Adrenal gland (tissue), 19 donors: ENCODE measurements at places on chromosomes 11 and 22.
A peak's percentile ranks its signal among the peaks of the same experiment; 100 is the strongest.

- no peak for DNase-seq
These were observed 18.4 kb downstream of the FDX1 start for GRCh38 chr11:110447897-110448745.

- DNase-seq: no peak
These were observed 5.6 kb downstream of the MAPK8IP1 start for GRCh38 chr11:45890886-45891550.

GRCh38 chr22:21672107-21672629 is 6.4 kb downstream of the PPIL2 start:
- DNase-seq: no peak

- DNase-seq: no peak
These were observed 15.8 kb downstream of the THAP12 start for GRCh38 chr11:76365038-76365679.

DNA sequence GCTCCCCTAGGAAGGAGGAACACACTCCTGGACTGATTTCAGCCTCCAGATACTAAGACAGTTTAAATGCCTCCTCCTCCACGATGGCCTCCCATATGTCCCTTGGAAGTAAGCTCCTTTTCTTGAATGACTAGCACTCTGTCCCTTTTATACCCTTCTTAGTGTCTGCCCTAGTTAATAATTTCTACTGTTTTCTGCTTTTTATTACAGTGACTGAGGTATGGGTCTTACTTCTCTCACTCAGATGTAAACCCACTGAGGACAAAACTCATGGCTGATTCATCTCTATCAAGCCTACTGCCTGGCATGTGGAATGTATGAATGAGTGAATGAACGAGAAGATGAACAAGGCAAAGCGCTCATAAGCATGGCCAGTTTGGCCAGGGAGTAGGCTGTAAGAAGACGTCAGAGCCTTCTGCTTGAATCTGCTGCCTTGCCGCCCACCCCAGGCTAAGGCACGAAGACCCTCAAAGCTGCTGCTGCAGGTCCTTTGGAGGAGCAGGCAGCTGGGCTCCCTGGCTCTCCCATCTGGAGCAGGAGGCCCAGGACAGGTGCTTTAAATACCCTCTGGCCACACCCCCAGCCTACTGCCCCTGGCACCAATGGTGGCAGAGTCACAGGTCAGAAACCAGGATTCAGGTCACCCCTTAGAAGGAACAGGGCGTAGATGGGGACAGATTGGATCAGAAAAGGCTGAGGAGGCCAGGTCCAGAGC is 8.2 kb upstream of the PGA3 start:
- DNase-seq: no peak

GRCh38 chr11:73325036-73325981 is 17.2 kb downstream of the ARHGEF17 start:
- DNase-seq: no peak

DNA sequence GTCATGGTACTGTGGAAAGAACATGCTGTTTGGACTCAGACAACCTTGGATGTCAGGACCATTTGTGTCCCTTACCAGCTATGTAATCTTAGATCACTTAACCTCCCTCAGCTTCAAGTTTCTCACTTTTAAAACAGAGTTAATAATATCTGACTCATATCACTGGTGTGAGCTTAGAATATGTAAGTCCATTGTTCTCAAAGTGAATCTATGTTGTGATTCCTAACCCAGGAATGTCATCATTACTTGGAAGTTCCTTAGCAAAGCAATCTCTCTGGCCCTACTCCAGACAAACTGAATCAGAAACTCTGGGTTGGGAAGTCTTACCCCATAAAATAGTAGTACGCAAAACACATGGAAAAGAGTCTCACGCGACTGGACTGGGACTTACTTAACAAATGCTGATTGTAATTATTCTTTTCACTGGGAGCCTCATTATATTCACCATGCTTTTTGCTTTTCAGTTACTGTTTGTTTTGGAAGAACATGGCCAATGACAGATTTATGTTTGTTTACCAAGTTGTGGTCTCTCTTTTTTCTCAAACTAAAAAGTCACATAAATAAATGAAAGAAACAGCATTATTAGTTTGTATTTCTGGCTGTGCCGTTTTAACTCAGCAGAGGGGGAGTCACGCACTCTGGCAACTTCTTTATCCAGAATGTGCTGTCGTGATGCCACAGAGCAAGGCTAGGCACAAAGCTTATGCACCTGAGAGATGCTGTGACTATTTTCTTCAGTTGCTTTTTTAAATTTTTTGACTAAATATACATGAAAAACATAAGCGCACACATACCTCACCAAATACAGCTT is 217.7 kb upstream of the CTSC start:
- no peak for DNase-seq

DNA sequence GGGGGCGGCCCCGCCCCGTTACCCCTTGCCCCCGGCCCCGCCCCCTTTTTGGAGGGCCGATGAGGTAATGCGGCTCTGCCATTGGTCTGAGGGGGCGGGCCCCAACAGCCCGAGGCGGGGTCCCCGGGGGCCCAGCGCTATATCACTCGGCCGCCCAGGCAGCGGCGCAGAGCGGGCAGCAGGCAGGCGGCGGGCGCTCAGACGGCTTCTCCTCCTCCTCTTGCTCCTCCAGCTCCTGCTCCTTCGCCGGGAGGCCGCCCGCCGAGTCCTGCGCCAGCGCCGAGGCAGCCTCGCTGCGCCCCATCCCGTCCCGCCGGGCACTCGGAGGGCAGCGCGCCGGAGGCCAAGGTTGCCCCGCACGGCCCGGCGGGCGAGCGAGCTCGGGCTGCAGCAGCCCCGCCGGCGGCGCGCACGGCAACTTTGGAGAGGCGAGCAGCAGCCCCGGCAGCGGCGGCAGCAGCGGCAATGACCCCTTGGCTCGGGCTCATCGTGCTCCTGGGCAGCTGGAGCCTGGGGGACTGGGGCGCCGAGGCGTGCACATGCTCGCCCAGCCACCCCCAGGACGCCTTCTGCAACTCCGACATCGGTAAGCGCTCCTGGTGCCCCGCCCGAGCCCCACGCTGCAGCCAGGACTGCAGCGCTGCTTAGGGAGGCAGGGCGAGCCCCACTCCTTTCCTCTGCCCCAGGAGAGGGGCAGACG is at the start of gene TIMP3:
TSS of gene TIMP3 (plus strand) at position 169 of the 700 bp plus-strand sequence. CDS start at position 466, 297 bp downstream.
- peak; percentile 85 for DNase-seq

- DNase-seq: peak; percentile 56
These were observed 28.2 kb downstream of the DBX1 start for GRCh38 chr11:20131788-20132666.

- DNase-seq: peak; percentile 79
These were observed at the start of gene SLC43A3 for GRCh38 chr11:57426929-57427726. SLC43A3 (minus strand) TSS chr11:57427121; CDS start chr11:57426172, 949 bp downstream.

GRCh38 chr11:117664897-117665296 is 132.1 kb downstream of the DSCAML1 start:
- DNase-seq: no peak

- no peak for DNase-seq
These were observed 4.3 kb upstream of the PNPLA3 start for GRCh38 chr22:43919106-43919973.

DNA sequence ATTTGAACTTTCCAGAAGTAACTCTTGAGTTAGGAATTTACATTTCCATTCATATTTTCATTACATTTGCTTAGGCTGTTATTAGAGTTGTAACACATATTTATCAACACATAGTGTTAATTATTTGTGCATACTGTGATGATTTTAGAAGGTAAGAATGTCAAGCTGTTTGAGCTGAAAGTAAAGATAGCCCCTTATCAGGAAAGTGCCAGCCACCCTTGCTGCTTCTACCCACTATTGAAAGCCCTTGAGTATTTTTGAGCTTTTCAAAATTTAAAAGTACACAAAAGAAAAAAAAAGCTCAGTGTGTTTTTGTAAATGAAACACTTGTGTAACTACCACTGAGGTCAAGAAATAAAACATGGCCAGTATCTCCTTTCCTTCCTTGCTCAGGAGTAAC is 8.0 kb downstream of the APLP2 start:
- no peak for DNase-seq

DNA sequence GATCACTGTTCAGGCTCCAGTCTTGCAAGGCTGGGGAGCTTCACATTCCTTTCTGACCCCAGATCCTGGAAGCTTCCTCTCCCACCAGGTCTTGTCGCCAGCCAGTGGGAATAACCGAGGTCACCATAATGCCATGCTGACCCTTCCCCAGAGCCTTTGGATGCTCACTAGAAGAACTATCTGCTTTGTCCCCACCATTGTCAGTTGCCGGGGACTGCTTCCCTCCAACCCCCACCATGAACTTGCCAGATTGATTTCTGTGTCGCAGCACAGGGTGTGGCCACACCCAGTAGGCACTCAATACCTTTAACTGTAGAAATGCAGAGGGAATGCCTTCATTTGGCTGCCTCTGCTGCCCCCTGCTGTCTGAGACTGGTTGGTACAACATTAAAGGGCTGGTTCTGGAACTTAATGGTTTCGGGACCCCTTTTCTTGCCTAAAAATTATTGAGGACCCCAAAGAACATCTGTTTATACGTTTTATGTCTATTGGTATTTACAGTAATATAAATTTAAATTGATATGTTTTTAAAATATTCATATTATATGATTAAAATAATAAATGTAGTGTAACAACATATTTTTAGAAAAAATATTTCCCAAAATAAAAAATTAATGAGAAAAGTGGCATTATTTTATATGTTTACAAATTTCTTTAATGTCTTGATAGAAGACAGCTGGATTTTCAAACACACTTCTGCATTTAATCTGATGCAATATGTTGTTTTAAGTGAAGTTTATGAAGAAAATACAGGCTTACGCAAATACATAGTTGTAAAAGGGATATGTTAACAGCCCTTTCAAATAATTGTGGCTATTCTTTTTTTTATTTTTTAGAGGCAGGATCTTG is 6.7 kb upstream of the GDPD5 start:
- peak; percentile 71 for DNase-seq

DNA sequence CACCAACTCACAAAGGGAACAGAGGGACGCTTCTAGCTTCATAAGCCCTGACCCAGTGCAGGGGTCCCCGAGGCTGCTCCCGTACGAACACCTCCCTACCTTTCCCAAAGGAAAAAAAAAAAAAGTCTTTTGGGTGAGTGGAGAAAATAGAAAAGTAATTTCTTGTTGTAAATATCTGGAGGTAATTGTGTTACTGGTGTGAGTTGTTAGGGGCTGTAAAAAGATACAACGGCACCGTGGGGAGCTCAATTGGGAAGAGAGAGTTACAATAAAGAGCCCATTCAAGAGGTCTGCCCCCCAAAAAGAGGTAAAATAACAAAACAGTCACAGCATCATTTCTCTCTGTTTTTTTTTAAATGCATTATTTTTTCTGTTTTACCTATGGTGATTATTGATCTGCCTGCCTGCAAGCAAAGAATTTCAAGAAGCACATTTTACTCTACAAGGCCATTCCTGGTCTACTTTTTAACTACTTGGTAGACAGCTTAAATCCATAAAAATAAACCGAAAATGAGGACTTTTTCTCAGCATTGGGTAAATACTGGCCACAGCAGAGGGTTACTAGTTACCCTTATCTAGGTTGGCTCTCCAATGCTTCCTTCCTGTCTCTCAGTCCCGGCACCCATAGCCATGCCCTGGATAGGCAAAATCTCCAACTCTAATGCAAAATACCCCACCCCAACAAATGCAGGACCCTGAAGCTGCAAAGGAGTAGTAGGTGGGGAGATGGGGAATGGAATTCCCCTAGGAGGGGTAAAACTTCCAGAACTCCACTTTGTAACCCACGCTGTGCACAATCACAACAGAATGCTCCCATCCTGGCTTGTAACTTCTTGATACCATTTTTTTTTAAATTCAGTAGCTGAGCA is 3.1 kb downstream of the PAX6 start:
- DNase-seq: no peak

GRCh38 chr11:106091480-106092123 is 14.1 kb downstream of the AASDHPPT start:
- no peak for DNase-seq

DNA sequence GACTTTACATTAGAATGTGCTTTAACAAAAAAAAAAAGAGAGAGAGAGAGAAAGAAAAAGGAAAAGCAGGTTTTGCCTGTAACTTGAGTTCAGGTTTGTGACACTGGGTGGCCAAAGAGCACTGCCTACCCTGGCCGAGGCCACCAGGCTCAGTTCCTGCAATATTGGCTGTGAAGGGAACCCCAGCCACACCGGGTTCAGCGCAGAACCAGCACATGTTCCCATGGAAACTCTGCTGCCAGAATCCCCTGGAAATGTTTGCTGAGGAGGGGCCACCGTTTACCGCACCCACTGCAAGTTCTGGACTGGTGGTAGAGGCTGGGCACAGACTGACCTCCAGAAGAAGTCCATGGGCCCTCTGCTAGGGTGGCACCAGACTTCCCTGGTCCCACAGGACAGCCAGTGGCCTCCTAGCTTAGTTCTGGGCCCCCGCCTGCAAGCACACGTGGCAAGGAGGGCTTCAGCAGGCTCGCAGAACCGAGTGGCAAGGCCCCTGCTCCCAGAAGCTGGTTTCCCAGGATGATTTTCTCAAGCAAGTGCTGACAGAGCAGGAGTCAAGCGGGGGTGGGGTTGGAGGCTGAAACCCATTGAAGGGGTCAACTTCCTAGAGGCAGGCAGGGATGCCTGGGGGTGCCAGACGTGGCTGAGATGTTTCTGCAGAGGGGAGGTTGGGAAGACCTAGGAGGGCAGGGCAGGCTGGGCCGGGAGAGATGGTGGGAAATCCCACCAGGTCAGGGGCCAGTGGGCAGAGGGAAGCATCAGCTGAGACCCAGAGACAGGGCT is 51.2 kb downstream of the NFAM1 start:
- DNase-seq: no peak

- no peak for DNase-seq
These were observed 5.7 kb upstream of the TMEM41B start for GRCh38 chr11:9320047-9320446.

- no peak for DNase-seq
These were observed 11.7 kb upstream of the COMT start for GRCh38 chr22:19929586-19930550.

DNA sequence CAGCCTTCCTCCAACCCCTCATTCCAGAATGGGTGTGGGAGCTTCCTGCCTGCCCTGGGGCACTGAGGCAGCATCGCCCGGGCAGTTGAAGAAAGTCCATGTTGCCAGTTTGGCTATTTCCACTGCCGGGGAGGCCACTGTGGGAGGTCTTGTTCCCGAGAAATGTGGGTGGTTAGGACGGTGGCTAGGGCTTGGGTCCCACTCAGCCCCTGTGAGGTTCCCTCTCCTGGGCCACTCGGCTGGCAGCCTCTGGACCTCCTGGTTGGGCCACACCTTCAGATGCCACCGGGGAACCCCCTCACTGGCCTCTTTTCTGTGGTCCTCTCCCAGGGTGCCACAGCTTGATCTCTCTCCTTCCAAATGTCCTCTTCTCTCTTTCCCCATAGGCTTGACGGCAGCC is 5.1 kb upstream of the PPP6R3 start:
- no peak for DNase-seq

DNA sequence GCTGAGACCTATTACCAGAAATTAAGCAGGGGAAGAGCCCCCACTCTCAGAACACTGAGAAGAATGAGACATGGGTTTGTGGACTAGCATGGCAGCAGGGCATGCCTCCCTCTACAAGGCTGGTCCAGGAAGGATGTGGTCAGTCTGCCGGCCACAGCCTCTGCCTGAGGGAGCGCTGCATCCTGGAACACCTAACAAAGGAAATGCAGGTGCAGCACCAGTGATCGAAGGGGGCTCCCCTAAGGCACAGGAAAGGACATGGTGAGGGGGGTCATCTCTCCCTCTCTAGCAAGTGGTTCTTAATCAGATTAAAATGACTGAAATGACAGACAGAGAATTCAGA is 40.6 kb upstream of the ARL14EP start:
- no peak for DNase-seq
